OCI-LY7 (cell line): ENCODE measurements at places on chromosomes 3 and 15.
A peak's percentile ranks its signal among the peaks of the same experiment; 100 is the strongest.

- no peak for DNase-seq
These were observed 72.6 kb downstream of the FOXB1 start for GRCh38 chr15:60076582-60077276.

DNA sequence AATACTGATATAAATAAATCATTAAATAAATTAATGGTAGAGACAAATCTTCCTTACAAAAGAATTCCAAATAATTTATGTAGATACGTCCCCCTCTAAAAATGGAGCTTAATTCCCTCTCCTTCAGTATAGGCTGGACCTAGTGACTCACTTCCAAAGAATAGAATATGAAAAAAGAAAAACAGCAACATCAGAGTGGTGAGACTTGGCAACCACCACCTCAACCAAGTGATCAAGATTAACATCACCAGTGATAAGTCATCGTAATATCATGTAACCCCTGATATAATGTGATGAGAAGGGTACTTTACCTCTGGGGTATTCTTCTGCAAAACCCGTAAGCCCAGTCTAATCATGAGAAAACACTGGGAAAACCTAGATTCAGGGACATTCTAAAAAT lies 13.4 kb downstream of the GOLGB1 start:
- DNase-seq, result no peak

DNA sequence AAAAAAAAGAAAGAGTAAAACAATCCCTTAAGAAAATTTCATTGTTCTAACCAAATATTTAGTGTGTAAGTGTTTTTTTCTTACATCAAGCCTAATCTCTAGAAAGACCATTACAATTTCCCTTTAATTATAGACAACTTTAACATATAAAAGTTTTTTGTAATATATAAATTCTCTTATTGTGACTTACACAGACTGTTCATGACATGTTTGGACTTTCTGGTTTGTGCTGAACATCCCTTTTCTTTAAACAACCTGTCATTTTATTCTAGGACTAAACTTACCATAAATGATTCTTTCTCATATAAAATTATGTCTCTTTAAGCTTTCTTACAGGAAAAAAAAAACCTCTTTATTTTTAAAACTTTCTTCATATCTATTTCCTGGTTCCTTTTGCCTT lies 13.0 kb upstream of the BTLA start:
- peak; percentile 61 for DNase-seq

DNA sequence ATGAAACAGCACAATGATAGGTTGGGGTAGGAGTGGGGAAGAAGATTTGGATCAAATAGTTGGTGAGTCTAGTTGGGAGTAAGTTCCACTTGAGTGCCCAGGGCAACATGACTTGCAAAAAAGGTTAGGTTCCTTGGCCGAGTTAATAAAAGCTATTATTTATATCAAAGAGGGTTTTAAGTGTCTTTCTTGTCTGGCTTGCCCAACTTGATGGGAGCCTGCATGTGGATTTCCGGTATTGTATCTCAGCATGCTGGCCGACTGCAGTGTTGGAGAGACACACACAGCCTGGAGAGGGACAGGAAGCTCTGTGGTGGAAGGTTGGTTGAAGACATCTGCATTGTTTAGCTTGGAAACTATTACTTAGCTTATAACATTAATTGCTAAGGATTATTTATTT lies 449.5 kb upstream of the TBL1XR1 start:
- DNase-seq, result peak; percentile 8

- no peak for DNase-seq
These were observed 402.4 kb downstream of the PLCL2 start for GRCh38 chr3:17287006-17287689.

DNA sequence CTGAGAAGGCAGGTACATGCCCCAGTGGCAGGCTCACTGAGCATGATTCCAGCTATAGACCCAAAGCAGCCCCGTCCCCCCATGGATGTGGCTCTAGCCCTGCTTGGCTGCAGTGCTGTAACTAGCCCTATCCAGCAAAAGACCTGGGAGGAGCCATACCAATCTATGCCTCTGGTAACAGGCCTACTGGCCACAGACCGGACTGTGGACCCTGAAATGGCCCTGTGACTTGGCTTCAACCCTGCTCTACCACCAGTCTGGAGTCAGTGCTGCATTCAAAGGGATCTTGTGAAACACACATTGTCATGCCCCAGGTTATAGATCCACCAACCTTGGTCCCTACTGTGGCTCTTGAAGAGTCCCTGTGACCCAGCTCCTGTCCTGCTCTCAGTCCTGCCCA lies 46.7 kb downstream of the OXSM start:
- DNase-seq, result no peak

GRCh38 chr3:186451371-186451770 lies 89.3 kb upstream of the DGKG start:
- no peak for DNase-seq

DNA sequence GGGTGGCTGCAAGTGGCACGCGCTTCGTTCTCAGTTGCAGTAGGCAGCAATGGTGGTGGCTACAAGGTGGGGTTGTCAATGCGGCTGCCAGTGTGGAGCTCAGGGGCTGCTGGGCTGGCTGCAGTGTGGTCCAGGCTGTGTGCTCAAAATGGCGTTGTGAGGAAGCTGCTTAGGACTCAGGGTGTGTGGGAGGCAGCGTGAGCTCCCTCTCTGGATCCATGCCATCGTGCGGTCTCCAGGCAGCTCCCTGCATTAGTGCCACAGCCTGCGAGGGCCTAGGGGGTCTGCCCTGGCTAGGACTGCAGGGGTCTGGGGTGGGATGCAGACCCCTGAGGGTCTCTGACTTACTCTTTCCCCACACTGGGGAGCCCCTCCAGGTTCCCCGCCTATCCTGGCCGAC lies 397.2 kb downstream of the OCA2 start:
- DNase-seq, result no peak

- no peak for DNase-seq
These were observed 25.3 kb upstream of the PIAS1 start for GRCh38 chr15:68028888-68029207.

- no peak for DNase-seq
These were observed 130.5 kb upstream of the BFSP2 start for GRCh38 chr3:133269393-133269792.

DNA sequence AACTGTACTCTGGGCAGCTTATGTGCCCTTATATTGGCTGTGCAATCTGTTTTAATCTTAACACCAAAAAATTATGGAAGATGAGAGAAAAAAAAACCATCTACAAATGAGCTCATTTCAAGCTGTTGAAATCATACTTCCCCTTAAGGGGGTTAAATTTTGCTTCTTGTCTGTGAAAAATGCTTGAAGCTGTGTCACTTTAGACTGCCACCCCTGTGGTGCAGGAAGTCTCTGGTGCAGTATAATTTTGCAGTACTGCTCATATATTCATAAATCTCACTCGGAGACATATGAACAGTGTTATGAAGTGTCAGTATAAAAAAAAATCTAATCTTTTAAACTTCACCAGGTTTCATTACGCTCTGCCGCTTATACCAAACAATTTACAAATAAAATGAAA lies 30.4 kb upstream of the FEZF2 start:
- DNase-seq, result no peak

- DNase-seq, result no peak
These were observed 495.0 kb upstream of the RGMA start for GRCh38 chr15:93583968-93584367.

DNA sequence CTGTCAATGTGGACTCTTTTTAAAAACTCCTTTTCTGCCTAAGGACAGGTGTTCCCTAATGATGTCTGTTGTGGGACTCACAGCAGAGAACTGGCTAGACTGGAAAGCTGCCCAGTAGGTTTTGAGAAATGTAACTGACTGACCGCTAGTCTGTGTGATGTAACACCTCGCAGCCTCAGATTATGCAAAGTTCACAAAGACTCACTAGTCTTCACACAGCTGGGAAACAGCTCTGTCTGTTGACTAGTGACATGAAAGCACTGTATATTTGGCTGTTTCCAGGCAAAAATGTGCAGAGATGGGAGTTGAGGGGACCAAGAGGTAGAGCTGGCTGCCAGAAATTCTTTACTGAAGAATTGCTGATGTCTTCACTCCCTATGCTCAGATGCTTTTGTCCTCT lies 10.3 kb downstream of the PDZRN3 start:
- no peak for DNase-seq

DNA sequence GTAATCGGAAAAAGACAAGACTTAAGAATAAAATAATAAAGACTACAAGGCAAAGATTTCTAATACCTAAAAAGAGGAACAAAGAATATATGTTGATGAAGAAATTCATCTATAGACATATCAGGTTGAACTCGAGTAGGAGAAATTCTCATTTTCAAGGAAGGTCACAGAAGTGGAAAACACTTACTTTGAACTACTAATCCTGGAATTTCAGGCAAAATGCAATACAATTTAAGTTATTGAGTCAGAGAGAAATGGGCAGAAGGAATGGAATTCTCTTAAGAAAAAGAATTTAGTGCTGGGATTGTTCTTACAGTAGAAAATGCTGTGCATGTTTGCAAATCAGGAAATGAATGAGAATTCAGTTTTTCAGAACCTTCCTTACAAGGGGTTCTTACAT lies 135.9 kb upstream of the TGFBR2 start:
- no peak for DNase-seq

DNA sequence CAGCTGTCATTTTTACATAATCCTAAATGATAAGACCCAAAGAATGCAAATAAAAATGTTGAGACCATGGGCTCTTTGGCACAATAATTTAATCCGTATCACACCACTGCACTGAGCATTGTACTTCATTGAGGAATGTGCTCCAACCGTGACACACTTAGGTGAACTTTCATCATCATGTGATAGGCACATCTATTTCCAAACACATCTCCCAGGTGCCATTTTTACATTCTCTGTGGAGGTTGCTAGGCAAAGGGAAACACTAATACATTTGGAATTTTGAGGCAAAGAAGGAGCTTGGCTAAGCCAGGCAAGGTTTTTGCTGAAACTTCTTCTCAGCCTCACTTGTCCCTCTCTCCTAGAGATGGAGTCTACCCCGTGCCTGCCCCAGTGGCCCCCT lies 68.7 kb downstream of the LRTM1 start:
- DNase-seq, result no peak

DNA sequence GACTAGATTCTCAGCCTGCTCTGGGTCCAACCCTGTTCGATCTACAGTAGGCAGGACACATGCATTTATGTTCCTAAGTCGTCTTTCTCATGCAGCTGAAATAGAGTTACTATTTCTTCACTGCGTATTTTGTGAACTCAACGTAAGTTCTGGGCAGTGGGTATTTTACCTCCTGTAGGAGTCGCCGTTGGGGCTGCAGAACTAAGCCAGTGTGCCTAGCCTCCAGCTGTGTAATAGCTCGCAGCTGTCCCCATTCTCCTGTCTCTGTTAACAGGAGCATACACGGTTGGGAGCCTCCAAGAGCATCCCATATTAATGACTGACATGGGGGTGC lies 58.4 kb upstream of the HRH1 start:
- no peak for DNase-seq

GRCh38 chr3:64595253-64595694 lies 92.5 kb downstream of the ADAMTS9 start:
- DNase-seq, result no peak

- DNase-seq, result no peak
These were observed 51.6 kb downstream of the GATM start for GRCh38 chr15:45326741-45327140.

DNA sequence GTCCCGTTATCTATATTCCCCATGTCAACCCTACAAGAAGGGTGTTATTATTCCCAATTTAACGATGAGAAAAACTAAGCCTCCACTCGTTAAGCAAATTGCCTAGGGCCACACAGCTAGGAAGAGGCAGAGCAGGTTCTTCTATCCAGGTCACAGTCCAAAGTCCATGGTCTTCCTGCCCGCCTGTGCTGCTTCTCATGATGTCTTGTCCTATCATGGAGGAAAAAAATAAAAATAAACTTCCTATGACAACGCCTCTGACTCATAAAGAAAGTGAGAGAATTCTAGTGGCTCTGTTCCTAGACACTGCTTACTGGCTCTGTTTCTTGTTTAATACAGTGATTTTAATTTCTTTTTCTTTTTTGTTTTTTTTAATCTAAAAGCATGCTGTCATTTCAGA lies 9.7 kb downstream of the COL8A1 start:
- DNase-seq, result no peak

GRCh38 chr3:23490459-23490858 lies 287.3 kb downstream of the UBE2E2 start:
- no peak for DNase-seq

- no peak for DNase-seq
These were observed 11.0 kb downstream of the LEKR1 start for GRCh38 chr3:156837115-156837514.

- DNase-seq, result no peak
These were observed 31.0 kb upstream of the RASGRF1 start for GRCh38 chr15:79121571-79121970.

GRCh38 chr15:90988296-90988695 lies 6.0 kb downstream of the PRC1 start:
- peak; percentile 12 for DNase-seq

DNA sequence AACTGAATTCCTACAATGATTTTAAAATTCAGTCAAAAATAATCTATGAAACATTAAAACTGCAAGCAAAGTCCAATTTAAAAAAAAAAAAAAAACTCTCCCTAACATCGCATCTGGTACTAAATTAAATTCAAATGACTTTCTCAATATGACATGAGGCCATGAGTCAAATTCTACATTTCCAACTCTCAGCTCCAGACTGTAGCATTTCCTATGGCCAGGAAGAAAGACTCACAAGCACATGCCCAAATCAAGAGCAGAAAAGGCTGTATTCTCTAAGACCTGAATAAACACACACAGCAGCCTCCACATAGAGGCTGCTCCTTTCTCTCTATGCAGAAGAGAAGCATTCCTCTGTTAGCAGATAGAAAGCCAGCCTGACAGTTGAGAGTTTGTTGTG lies 729.2 kb downstream of the ROBO1 start:
- no peak for DNase-seq

DNA sequence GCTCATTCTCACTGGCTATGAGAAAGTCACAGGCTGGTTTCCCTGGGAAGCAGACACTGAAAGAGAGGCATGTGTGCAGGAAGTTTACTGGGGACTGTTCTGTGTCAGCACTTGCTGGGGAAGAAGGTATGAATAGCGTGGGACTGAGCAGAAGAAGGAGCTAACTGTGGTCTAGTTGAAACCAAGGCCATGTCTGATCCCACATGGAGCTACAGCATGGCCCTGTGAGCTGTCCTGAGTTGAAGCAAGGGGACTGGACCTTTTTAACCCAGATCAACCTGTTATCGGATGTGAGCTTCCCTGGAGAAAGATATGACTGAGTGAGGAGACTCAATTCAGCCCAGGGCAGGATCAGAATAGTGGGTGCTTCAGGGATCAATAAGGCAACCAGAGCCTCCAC lies 53.7 kb downstream of the DCLK3 start:
- no peak for DNase-seq

- DNase-seq, result no peak
These were observed 23.9 kb downstream of the EIF1B start for GRCh38 chr3:40333416-40333815.

GRCh38 chr3:5271372-5271683 lies 83.8 kb downstream of the EDEM1 start:
- no peak for DNase-seq

DNA sequence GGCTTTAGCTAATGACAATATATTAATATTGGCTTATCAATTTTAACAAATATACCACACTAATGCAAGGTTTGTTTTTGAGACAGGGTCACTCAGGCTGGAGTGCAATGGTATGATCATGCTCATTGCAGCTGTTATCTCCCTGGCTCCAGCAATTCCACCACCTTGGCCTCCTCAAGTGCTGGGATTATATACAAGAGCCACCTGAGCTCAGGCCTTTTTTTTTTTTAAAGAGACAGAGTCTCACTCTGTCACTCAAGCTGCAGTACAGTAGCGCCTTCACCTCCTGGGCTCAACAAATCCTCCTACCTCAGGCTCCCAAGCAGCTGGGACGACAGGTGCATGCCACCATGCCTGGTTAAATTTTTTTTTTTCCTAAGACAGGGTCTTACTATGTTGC lies 11.7 kb downstream of the DLG1 start:
- no peak for DNase-seq

- no peak for DNase-seq
These were observed 224.4 kb downstream of the ROBO1 start for GRCh38 chr3:79543218-79543982.
